ENCODE measurements at places on chromosomes 4 and X.

- DNase-seq, result no peak
Measured at GRCh38 chr4:148025981-148026380, 294.1 kb downstream of the ARHGAP10 start.

DNA sequence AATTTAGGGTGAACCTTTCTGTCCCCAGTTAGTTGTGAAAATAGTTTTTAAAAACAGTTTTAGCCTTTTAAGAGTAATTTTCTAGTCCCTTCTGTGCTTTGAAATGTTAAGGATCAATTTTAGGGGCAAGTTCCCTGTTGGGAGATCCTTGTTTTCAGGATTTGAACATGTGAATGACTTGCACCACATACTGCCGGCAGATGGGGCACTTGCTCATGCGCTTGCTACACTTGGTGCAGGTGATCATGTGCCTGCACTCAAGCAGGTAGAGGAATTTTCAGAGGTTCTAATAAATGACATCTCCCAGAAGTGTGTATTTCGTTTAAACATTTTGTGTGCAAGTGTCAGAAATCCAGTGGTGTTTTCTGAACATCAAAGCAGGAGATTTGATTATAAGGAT is 195.9 kb downstream of the CHM start:
- DNase-seq, result peak; percentile 14

DNA sequence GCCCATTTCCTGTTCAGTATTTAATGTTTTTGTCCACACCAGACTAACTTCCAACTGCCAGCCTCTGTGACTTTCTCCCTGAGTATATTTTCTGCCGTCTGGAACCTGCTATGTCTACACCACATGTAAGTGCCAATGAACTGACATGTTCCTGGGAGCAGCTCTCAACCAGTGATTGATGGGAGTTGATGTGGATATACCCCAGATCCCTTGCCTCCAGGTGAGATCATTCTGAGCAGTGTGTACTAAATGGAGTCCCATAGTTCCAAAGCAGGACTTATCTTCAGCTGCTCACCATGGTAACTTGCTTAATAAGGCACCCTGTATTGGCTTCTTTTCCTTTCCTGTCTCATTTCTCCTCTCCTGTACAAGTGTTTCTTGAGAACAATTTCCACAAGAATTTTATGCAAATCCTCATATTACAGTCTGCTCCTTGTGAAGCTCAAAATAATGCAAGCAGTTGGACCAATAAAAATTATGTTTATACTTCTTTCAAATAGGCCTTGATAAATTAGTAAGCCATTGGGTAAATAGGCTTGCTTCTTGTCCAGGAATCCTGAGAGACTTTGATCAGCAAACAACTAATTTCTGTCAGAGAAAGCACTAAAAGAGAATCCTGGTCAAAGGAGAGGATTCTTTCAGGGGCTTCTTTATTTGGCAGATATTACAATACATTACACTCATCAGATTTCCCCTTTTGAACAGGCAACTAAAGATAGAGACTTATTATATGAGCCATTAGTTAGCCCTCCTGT is 911.7 kb upstream of the NDST4 start:
- no peak for DNase-seq

DNA sequence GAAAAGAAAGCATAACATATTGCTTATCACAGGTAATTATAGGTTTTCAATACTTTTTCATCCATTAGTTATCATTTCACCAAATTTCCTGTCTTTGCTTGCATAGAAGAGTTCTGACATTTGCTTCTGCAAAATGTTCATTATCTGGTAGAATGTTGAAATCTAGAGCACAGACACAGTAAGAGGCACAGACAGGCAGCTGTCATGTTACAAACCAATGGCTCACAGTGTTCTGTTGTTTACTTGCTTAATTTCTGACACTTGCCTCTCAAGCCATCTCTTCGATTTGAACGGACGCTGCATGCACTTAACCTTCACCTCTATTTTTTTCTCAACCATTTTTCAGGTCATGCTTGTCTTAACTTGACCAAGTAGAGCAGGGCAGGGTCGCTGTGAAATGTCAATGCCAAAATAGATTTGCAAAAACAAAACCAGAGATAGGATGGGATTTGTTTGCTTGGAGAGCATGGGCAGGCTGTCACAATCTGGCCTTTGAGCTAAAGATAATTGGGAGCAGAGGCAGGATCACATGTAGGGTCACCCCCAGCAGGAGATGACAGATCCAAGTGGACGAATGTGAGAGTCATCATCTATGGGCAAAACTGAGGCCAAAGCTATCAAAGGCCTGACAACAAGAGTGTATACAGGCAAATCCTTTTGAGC is 292.3 kb downstream of the SMARCA1 start:
- no peak for DNase-seq

- no peak for DNase-seq
Measured at GRCh38 chrX:28158019-28158777, 176.9 kb upstream of the DCAF8L1 start.

DNA sequence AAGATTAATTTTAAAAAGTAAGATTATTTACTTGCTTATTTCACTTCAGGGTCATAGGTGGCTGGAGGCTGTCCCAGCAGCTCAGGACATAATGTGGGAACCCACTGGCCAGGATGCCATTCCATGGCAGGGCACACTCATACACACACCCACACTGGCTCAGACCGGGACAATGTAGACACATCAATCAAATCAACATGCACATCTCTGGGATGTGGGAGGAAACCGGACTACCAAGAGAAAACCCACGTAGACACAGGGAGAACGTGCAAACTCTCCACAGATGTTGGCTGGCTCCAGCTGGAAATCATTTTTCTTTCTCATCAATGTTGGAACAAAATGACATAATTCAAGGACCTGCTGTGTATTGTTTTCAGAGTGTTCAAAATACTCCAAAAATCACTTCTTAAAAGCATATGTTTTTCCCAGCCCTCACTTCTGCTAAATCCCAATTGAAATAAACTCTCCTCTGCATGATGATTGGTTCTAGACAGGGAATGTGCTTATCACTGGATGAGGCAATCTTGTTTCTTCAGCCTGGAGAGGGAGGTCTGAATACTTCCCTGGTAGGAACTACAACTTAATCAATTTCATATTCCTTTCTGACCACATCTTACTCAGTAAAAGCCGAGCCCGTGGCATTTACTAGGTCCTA is 18.6 kb upstream of the CPE start:
- DNase-seq, result no peak

DNA sequence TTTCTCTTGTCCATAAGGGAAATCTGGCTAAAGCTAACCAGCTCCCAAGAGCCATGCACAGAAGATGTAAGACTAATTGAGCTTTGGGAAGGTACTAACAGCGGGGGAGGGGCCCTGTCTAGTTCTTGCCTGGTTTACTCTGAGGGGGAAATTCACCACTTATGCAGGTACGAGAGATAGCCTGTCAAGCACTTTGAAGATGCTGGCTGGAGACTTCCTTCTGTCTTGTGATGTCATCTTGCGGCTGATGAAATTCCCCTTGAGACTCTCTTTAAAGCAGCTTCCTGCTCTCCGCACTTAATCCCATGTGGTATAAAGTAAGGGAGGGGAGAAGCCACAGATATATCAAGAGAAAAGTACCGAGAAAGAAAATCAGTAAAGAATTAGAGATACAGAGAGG is 345.3 kb downstream of the MAPK10 start:
- no peak for DNase-seq

DNA sequence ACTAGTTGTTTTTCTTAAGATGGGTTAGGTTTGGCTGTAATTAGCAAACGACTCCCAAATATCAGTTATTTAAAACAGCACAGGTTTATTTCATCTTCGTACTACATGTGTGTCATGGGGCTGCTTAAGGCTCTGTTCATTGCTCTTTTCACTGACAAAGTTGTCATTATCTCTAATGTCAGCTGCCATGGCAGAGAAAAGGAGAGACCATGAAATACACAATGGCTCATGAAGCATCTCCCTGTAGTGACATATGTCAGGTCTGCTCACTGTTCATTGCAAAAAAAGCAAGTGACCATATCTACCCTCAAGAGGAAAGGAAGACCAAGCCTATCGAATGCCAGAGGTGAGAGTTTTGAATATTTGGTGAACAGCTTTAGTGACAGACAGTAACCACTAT is 52.2 kb upstream of the PCDH7 start:
- DNase-seq, result no peak

DNA sequence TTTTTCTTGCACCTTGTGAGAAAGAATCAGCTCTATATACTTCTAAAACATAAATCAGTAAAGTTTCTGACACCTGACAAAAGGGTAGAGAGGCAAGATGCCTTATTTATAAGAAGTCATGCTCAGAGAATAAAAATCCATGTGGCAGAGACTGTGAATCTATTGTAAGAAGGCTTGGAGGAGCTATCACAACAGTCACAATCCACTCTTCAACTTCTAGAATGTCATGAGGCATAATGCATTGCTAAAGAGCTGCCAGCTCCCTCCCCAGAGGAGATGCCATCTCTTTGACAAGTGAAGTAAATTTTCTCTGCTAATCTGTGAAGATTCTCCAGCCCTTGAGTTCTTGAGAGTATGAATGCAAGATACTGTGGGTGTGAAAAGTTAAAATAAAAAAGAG is 971.2 kb upstream of the IGFBP7 start:
- DNase-seq, result no peak

DNA sequence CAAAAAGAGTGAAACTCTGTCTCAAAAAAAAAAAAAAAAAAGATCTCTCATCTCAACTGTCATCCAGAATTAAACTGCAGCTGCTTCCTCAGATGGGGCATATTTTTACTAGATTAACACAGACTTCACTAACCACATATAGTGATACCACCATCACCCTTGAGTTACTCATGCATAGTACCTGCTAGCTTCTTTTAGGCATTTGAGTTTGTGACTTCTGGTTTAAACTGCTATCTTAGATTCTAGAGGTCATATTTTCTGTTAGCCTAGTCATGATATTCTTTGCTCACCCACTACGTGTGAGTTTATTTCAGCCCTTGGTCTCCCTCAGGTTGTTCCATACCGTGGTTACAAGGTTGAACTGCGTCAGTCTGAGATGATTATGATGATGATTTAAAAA is 154.9 kb upstream of the BMP3 start:
- DNase-seq, result peak; percentile 58

DNA sequence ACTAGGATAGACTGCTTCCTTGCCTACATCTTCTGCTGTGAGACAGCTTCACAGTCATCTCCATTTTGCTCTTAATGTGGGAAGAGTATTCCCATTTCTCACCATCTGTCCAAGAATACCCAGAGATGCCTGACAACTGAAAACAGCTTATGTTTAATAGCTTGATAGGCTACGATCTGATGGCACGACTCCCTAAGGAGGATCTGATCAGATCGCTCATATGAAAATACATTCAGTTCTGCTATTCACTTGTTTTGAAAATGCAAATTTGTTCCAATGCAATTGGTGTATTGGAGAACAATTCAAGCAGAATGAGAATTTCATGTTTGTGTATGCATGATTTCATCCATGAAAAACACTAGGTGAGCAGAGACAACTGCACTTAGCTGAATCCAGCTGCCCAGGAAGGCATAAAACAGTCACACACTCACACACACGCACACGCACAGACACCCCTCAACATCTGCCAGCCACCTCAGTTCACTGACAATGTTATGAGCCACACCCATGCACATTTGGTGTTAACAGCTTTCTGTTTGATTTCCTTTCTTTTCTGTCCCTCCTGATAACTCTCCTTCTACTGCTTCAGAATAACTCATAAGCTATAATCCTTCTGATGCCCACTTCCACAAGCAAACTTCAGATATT is 29.6 kb downstream of the TRIML1 start:
- no peak for DNase-seq

DNA sequence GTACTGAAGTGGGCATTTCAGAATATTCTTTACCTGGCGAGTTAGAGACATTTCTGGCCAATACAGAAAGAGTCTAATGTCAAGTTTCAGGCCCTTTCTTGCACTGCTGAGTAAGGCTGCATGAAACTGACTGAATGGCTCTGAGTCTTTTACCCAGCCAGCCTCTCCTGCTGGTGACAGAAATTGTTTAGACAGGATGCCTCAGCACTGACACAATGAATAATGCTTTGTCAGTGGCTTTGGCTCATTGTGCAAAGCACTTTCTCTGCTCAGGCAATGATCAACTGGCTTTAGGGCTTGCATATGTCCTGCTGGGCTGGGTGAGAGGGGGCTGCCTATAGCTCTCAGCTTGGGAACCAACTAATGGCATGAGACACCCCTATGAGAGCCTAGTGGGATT is 45.5 kb downstream of the CLNK start:
- DNase-seq, result no peak

- no peak for DNase-seq
Measured at GRCh38 chr4:172045981-172046380, 232.8 kb downstream of the GALNTL6 start.

GRCh38 chrX:70444326-70444945 is at the start of gene DLG3:
DLG3 (plus strand) TSS chrX:70444835; CDS start chrX:70445202, 367 bp downstream.
- peak; percentile 18 for DNase-seq

DNA sequence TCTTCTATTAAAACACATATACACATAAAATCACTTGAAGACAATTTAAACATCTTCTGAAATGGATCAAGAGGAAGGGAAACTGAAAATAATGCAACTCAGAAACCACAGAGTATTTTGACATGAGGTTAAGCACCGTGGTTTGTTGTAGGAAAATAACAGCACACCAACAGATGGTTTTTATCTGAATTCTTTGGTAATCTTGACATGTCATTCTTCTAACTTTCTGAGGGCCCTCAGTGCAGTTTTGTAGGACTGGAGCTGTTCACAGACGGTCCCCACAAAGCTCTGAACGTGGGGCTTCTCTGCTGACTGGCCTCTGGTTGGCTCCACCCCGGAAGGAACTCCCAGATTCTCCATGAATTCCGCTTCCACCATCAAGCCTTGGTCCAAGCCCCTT is 16.0 kb upstream of the TLR8 start:
- DNase-seq, result peak; percentile 55

DNA sequence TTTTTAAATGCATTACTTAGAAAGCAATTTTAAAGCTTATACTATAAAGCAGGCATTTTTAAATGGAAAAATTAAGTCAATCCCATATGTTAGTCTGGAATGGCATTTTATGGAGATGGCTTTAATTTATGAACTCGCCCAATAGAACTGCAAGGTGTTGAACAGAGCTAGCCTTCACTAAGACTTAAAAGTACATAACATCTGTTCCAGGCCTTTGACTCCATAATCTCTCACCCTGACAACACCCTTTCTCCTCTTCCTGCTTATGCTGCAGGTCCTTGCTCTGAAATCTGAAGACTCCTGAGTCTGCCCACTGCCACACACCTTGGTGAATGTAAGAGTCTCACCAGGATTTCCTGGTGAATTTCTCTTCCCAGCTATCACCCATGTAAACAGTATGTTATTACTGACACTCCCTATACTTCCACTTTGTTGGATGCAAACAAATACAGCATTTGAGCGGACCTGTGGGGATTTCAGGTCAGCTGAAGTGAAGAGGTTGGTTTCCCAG is 17.7 kb upstream of the SLC39A8 start:
- DNase-seq, result no peak

DNA sequence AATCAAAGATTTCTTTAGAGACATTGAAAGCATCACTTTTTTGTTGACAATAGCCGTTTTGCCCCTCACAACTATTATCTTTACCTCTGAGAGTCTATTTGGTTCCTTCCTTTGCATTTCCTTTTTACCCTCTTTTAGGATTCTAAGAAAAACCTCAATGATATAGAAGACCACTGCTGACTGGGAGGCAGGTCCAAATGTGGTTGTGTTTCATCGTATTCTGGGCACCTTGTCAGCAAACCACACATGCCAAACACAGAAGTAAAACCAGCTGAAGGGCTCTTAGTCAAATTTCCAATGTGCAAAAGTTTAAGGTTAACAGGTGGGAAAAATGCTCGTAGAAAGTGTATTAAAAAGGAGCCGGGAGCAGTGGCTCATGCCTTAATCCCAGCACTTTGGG is 5.1 kb upstream of the PRMT9 start:
- DNase-seq, result peak; percentile 85

Measured in hematopoietic multipotent progenitor cell treated with erythropoietin and hydrocortisone succinate and interleukin-3 and kit ligand, for 4 days (in vitro differentiated cells).